CD4-positive, alpha-beta T cell treated with Interleukin-6 at 100 ng/mL for 8 hours (primary cell): ENCODE measurements at places on chromosomes 7 and 10.

- no peak for DNase-seq
Measured at GRCh38 chr10:25815236-25815635, 118.8 kb upstream of the MYO3A start.

- DNase-seq, result no peak
Measured at GRCh38 chr10:132065491-132066105, at the start of gene JAKMIP3. Gene JAKMIP3, plus strand, starts transcription at chr10:132065946. Its CDS starts 38,863 bp downstream, at chr10:132104809.

DNA sequence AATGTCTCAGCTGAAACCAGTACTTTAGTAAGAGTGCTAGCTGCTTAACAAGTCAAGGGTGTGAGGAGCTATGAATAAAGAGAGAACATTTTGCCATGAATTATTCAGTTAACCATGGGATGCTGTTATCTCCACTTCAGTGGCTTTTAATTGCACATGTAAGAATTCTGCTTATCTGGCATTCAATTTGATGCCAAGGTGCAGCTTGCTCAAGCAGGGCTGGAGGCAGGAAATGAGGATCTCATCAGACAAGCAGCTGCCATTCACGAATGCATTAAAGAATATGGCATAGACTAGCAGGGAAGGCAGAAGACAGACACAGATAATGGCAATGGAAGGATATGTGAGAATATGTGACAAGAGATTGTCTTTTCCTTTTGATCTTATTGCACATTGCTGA, 697.8 kb downstream of the NRG3 start:
- DNase-seq, result no peak

DNA sequence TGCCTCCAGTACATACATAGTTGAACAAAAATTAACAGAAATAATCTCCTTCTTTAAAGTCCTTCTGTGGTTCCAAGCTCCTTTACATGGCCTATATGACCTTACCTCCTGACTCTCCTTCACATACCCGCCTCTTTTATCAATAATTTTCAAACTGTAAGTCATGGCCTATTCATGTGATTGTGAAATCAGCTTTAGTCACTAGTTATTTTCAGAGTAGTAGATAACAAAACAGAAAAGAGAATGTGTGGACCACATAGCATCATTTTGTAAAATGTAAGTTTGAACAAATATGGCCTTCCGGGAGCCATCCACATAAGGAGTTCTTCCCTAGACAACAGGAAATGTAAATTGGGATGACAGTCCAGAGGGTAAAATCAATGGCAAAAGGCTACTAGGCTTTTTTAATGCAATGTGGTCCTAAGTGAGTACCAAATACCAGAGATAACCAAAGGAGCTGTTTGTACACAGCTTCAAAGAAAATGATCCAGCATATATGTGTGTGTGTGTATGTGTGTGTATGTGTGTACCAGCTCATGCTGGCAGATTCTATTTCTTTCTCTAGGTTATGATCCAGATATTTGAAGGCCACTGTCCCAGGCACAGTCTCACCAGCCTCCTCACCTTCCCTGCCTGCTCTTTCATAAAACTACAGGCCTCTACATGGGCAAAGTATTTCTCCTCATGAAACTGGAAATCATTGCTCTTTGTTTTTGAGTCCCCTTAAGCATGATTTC, 12.3 kb upstream of the FAM133B start:
- no peak for DNase-seq

DNA sequence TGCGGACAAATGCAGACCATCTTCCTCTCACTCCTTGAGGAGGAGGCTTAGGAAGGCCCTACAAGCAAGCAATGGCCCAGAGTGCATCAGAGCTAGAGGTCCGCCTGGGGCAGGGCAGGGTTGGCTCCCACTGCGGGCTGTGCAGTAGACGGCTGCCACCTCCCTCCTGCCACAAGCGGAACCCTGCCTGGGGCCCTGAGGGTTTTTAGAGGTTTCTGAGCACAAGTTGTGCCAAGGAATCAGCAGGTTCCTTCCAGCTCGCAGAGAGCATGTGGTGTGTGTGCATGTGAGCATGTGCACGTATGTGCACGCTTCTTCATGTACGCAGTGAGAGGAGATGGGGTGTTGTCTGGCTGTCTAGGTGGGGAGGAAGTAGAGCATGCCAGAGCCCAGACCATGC, 25.9 kb upstream of the SMARCD3 start:
- no peak for DNase-seq

DNA sequence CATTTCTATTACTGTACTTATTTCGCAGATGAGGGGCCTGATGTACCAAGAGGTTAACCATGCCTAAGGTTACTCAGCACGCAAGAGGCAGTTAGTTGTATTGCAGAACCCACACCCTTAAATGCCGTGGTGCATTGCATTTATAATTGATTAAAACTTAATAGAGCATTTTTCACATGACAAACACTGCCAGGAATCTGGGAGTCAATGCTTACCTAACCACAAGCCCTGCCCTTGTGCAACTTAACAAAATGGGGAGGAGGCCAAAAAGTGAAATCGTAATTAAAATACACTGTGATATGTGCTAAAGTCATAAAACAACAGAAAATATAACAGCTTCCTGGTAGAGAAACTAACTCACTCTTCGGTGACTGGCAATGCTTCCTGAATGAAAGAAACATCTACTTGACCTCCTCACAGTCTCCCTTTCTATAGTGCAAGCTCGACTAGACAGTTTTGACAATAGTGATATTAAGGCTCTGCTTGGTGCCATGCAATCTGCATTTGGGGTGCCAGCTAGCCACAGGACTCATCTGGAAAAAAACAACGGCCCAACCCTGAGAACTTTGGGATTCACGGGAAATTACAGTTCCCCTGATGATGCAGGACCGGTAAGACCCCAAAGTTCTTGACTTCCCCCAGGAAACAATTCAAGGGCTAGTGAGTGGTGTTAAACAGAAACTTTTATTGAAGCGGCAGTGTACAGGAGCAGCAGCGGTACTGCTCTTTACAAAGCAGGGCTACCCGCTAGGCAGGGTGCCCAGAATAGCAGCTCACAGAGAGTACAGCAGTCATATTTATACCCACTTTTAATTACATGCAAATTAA, 612.4 kb downstream of the TNS3 start:
- DNase-seq, result no peak

DNA sequence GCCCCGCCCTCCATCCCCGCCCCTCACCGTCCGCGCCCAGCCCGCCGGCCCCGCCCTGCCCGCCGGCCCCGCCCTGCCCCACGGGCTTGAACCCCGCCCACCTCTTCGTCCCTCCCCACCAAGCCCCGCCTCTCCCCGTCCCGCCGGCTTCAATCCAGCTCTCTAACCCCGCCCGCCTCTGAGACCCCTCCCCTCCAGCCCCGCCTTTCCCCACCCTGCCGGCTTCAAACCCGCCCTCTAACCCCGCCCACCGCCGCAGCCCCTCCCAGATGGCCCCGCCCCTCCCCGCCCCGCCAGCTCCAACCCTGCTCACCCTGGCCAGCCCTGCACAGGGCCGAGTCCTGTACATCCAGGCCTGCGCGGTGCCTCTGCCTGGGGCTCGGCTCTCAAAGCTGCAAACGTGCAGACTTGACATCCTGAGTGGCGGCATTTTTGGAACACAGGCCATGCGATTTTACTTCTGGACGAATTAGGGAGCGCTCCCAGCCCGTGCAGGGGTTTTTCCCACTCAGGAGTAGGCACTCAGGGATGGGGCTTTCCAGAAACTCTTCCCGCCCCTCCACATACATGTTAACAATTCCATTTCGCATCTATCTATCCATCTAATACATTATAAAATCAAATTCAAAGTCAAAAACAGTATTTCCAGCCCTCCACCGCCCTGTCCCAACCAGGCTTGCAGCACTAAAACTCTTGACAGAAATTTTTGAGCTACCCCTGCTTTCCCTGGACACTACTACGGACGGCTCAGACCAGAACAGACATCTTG, 477 bp upstream of the NMT2 start:
- peak; percentile 98 for DNase-seq

DNA sequence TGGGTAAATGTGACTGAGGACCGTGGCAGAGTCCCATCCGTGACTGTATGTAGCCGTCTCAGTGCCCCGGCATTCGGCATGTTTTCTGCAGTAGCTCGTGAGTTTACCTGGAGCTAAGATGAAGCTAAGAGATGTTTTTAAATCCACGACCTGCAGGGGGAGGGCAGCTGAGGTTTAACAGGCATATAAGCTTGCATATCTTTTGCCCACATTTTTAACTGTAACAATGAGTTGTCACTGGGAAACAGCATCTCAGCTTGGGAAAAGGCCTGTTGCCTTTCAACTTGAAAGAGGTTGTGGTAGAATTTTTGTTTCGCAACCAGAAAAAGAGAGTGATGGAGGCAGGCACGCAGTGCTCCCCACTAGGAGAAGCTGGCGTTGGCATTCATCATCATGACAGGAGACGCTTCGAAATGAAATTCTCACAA, 77.7 kb downstream of the CELF2 start:
- no peak for DNase-seq

- no peak for DNase-seq
Measured at GRCh38 chr7:118745927-118746326, 521.4 kb downstream of the ANKRD7 start.

GRCh38 chr7:151824373-151824933, 52.5 kb downstream of the PRKAG2 start:
- DNase-seq, result no peak

- DNase-seq, result no peak
Measured at GRCh38 chr10:132385721-132386418, 11.1 kb upstream of the PWWP2B start.

- DNase-seq, result no peak
Measured at GRCh38 chr10:62159351-62159750, 109.3 kb downstream of the RTKN2 start.

DNA sequence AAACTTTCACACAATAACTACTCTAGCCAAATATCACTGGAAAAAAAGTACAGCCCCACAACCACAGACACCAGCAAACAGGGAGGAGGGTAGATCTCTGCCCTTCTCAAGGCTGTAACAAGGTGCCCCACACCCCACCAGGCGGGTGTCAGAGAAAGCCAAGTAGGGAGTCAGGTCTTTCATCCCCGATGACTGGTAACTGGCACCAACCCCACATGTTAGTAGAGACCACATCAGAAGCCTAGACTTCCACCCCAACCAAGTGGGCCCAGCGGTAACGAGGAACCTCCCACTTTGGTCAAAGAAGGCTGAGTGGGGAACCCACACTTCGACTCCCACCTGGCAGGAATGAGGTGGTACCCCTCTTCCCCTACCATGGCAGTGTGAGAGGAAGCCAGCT, 16.4 kb upstream of the RUFY2 start:
- peak; percentile 14 for DNase-seq

DNA sequence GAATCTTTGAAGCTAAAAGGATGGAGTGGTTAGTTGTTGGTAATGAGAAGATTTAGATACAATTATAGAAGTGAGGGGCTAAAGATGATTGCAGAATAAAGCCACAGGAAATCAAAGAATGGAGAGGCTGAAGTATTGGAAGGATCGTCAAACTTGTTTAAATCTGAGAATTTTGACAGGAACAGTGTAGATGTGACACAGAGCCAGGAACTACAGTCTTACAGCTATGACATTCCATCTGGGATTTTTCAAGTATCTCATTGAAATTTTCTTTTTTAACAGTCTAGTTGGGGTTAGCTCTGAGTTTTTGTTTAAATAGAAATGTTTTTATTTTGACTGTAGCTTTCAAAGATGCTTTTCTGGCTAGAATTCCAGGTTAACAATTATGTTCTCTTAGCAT, 181.4 kb downstream of the NRG3 start:
- DNase-seq, result no peak

DNA sequence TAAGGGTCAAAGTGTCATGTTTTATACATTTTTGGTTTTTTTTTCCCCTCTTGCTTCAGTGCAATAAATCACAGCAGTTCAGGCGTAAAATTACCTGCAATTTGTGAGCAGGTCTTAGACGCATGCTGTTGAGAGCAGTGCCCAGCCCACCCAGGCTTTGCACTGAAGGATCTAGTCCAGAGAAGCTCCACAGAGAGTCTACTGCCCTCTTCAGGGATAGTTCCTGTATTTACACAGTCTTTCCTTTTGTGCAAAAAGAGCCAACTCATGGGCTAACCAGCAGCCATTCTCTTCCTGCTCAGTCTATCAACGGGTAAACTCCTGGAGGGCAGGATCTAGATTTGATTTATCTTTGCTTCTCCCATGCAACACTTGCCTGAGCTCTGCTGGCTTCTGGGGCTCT, 82.2 kb upstream of the NAMPT start:
- DNase-seq, result no peak

DNA sequence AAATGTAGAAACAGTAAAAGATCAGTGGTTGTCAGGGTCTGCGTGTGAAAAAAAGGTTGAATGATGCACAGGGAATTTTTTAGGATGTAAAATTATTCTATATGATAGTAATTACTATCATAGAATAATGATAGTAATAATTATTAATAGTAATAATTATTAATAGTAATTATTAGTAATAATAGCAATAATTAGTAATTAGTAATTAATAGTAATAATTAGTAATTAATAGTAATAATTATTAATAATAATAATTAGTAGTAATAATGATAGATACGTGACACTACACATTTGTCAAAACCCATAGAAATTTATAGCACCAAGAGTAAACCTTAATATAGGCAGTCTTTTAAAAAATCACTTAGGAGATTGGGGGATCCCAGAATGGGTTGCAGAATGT, 4.5 kb upstream of the NUDCD3 start:
- no peak for DNase-seq

DNA sequence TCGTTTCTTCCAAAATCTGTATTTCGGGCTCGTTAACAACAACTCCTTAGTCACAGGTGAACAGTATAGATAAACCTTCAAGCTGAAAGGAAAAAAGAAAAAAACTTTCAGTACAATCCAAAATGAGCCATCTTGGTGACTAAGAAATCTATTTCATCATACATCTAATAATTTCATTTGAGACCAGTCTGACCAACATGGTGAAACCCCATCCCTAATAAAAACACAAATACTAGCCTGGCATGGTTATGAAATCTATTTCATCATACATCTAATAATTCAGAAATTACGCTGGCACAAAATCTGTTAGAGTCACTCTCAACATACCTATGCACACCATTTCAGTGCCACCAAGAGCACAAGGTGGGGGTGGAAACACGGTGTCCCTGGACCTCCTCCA, 8.8 kb downstream of the DCLRE1C start:
- DNase-seq, result no peak

DNA sequence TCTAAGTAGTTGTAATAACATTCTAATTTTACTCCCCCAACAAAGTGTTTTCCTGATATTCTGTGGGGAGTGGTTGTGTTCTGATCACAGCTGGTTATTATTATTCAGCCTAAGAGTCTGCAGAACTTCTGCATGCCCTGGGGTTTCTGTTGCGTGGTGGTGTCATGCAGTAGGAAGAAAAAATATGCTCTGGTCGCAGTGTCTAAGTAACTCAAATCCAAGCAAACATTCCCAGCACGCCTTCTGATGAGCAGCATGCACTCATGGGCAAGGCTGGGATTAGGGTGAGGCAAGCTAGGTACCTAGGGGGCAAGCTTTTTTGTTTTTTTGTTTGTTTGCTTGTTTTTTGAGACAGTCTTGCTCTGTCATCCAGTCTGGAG, 112.8 kb upstream of the KMT2E start:
- DNase-seq, result no peak
